Vagina (tissue), 2 donors: ENCODE measurements at places on chromosomes 12 and 14.

- no peak for DNase-seq
Observed at GRCh38 chr12:46147144-46147543, 121.7 kb downstream of the SLC38A1 start.

- DNase-seq, result no peak
Observed at GRCh38 chr12:23559268-23559753, 390.2 kb downstream of the SOX5 start.

- DNase-seq, result no peak
Observed at GRCh38 chr12:111557271-111558106, 41.6 kb downstream of the ATXN2 start.

DNA sequence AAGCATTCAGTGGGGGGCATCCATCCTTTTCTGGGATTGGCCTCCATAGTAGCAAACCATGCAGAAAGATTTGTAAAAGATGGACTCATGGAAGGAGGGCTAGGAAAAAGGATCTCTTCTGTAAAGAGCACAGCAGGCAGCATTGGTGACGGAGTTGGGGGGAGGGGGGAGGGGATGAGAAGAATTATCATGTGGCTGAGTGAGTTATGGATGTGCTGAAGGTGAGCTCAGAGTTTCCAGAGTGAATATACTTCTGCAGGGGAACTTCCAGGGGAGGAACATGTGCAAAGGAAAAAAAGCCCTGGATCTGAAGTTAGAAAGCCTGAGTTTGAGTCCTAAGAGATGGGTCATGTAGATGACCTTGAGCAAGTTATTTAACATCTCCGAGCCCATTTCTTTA, 3.9 kb upstream of the B4GALNT3 start:
- DNase-seq, result no peak

- no peak for DNase-seq
Observed at GRCh38 chr12:19615384-19615725, 176.1 kb downstream of the AEBP2 start.

DNA sequence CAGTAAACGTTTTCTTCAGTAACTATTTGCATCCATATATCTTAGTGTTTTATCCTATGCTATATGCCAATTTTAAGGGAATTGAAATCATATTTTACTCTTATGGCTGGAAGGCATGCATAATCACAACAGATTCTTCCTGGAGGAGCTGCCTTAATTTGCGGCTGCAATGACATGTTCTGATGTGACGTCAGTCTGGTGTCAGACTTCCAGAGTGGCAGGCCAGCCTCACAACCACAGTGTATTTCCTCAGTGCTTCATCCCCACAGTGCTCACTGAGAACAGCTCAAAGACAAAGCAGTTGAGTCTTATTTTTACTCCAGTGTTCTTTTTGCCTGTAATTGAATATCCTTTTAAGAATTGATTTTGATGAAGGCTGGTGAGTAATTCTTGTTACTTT, 107.1 kb downstream of the PLEKHA5 start:
- DNase-seq, result no peak

DNA sequence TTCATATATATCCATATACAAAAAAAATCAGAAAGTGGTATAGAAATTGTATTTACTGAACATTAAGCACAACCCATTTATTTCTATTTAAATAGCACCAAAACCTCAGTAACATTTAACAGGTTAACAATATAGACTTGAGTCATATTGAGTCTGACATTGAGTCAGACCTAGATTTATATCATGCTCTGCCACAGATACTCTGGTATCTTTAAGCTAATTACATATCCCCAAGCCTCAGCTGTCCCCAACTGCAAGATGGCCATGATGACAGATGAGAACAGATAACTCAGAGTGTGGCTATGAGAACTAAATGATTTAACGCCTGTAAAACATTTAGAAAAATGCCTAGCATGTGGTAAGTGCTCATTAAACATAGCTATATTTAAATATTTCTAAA, 40.3 kb downstream of the IFNG start:
- no peak for DNase-seq

- DNase-seq, result no peak
Observed at GRCh38 chr12:65444996-65445395, 166.5 kb downstream of the MSRB3 start.

DNA sequence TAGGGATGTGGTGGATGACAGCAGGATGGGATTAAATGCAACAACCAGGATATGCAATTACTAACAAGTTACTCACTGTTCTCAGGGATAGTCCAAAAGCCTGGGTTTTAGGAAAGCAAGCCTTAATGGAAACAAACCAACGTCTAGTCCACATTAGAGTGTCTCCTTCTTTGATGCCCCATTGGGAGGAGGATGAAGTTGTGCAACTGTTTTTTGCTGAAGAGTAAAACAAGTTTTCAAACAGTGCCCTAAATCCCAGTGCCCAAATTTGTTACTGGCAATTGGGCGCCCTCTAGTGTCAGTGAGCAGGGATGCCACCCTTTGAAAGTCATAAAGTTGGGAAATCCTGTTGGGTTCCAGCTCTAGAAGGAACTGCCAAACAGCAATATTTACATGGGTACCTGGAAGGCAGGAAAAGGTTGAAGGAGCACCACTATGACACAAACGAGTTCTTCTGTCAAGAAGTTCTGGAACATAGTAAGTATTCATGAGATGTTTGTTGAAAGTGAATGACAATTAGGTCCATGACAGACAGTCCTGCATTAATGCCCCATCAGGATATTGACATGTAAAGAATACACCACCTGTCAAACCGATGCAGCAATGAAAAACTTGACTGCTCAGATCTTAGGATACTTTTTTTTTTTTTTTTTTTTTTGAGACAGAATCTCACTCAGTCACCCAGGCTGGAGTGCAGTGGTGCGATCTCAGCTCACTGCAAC, 11.1 kb upstream of the DPF3 start:
- DNase-seq, result no peak

DNA sequence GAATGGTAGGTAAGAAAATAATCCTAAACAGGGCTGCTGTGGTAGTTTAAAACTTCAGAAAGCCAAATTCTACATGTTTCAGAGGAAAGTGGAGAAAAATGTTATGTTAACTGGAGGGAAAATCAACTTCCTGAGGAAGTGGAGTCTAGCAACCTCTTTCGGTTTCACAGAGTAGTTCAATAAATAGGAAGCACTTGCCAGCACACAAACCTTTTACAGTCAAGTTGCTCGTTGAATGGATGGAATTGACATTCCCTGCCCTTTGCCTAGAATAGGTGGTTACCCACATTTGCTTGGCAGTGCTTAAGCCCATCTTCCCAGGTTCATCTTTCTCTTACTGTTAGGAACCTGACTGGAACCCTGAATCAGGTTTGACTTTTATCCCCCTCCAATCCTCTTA, 15.9 kb downstream of the ANKRD13A start:
- no peak for DNase-seq

- DNase-seq, result no peak
Observed at GRCh38 chr12:105970885-105971284, 167.9 kb downstream of the NUAK1 start.

GRCh38 chr14:100692859-100693558, 33.7 kb upstream of the DLK1 start:
- no peak for DNase-seq

DNA sequence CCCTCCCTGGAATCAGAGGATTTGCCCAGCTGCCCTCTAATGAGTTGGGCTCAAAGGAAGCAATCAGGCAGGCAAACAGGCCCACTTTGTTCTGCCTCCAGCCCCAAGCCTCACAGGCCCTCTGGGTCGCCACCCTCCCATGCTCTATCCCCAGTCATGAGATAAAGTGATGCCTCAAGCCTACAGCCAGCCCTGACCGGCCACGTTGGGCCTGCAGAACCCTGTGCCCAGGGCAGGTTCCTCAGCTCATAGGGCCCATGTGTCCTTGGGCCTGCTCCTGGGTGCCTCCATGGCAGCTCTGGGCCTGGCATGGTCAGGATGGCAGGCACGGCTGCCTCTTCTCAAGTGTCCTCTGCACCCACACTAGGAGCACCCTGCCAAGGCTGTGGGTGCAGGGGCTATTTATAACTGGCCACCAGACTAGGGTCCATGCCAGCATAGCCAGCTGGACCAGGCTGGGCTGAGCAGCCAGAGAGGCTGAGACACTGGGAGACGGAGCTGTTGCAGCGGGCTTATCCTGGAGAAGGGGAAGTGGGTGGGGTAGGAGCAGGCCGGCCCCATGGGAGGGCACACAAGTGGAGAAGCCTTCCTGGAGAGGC, 20.2 kb downstream of the HDAC7 start:
- no peak for DNase-seq

DNA sequence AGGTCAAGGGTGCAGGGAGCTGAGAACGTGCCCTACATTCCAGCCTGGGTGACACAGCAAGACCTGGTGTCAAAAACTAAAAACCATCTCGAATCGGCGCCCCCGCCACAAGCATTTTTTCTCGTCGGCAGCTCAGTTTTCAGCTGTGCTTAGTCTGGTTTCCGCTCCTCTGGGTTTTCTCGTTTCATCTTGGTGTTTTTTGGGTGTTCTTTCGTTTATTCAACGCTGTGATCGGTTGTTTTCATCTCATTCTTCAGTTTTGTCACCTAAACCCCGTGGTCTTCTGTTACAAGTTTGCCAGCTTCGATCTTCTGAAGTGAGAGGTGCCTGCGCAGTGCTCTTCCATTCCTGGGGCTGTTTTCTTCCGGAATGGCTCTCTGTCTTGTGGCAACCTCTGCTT, 41.4 kb downstream of the NOC4L start:
- DNase-seq, result no peak

- DNase-seq, result no peak
Observed at GRCh38 chr14:77098529-77099353, 683 bp downstream of the CIPC start.

GRCh38 chr12:13175499-13175898, 21.0 kb upstream of the EMP1 start:
- DNase-seq, result no peak

DNA sequence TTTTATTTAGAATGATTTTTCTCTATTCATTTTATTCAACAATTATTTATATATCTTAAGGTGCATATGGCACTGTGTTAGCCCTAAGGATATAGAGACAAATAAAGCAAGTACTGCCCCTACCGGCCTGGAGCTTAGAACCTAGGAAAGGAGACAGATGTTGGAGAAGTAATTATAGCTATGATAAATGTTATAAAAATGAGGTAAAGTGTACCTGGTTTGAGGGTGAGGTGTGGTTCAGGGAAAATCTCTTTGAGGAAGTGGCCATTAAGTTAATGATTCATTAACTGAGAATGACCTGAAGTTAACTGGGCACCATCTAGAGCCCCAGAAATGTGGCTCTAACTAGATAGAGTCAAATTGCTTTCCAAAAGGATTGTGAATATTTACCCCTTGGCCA, 31.9 kb downstream of the CDKL1 start:
- no peak for DNase-seq

DNA sequence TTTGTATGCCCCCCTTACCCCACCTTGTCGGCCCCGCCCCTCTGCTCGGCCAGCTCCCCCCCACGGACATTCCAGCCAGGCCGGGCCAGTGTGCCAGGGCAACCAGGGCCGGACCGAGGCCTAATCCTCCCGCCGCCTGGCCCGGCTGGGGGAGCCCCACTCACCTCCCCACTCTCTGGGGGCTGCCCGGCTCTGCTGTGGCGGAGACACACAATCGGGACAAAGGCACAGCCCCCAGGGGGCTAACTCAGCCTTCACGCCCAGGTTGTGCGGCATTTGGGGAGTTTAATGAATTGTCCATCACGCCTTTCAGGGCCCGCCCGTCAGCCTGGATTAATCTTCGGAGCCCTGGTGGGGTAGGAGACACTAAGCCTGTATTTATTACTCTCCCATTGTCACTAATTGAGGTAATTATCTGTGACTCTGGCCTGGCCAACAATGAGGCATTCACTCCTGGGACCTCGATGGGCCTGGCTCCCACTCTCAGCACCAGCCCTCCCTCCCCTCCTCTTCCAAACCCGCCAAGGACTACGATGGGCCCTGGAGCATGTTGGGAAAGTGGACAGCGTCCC, 8.7 kb downstream of the WNT1 start:
- DNase-seq, result no peak

- no peak for DNase-seq
Observed at GRCh38 chr14:36944307-36945010, 227.9 kb downstream of the SLC25A21 start.

GRCh38 chr14:49306152-49306751, 279.9 kb downstream of the RPS29 start:
- DNase-seq, result no peak

- DNase-seq, result no peak
Observed at GRCh38 chr12:86787419-86787818, 531.2 kb upstream of the MGAT4C start.

DNA sequence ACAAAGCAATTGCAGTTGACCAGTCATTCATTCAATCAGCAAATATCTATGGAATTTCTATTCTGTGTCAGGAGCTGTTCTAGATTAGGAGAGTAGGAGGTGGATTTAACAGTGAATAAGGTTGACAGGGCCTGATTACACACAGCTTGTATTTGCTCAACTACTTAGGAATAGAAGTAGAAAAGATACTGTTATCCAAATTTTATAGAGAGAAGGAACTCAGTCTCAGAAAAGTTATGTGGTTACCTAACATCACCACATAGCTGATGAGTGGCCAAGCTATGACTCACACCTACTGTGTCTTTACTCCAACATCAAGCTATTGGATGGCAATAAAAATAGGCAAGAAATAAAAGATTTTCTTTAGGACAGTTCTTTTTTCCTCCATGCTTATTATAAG, 374.8 kb downstream of the RMST start:
- DNase-seq, result no peak

- DNase-seq, result no peak
Observed at GRCh38 chr12:84497819-84498218, 414.8 kb downstream of the SLC6A15 start.

- no peak for DNase-seq
Observed at GRCh38 chr14:32808644-32809043, 130.0 kb upstream of the NPAS3 start.

GRCh38 chr12:50618864-50619609, 114.3 kb downstream of the DIP2B start:
- no peak for DNase-seq

- no peak for DNase-seq
Observed at GRCh38 chr14:33951183-33951840, 438 bp upstream of the EGLN3 start.

DNA sequence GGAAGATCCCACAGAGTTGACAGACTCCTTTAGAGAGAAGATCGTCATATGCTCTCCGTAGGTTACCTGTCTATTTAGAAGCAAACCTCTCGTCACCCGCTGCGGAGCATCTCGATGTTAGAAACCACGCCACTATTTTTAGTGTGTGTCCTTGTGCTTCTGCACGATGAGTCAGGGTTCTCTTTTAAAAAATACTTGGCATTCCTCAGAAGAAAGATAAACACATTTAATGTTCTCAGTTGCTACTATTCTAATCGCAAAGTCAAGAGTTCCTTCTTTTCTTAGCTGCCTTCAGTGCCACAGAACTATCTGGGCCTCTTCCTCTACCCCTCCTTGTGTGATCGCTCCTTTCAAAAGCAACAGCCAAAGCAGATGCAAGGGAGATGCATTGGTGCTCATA, 192.4 kb downstream of the PELI2 start:
- no peak for DNase-seq

GRCh38 chr12:25069224-25069623, 120.3 kb upstream of the BCAT1 start:
- DNase-seq, result no peak
